ENCODE measurements at places on chromosomes 4 and X.

GRCh38 chr4:8493484-8493883, 52.9 kb downstream of the TRMT44 start:
- DNase-seq = no peak

DNA sequence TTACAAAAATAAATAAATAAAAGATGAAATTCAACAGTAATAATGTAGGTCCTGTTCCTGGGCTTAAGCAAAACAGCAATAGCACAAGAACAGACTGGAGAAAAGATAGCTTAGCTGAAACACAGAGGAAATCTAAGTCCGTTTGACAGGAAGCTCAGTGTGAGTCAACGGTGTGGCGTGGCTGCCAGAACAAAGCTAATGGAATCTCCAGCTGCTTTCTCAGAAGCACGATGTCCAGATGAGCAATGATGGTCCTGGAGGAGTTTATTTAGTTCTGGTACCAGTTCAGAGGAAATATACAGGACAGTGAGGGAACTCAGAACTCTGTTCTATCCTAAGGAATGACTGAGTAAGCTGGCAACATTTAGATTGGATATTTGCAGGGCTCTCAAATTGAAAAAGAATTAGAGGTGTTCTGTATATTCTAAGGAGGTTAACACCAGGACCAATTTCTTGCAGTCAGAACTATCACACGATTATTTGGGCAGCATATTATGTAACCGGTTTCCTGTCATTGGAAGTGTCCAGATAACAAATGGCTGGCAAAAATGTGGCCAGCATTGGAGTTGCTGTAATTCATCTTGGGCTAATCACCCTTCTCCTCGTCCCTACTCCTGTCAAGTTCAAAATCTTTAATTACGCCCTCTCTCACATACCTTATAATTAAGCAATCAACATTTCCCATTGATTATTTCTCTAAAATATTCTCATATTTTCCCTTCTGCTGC, 12.7 kb downstream of the GAB3 start:
- DNase-seq = no peak

DNA sequence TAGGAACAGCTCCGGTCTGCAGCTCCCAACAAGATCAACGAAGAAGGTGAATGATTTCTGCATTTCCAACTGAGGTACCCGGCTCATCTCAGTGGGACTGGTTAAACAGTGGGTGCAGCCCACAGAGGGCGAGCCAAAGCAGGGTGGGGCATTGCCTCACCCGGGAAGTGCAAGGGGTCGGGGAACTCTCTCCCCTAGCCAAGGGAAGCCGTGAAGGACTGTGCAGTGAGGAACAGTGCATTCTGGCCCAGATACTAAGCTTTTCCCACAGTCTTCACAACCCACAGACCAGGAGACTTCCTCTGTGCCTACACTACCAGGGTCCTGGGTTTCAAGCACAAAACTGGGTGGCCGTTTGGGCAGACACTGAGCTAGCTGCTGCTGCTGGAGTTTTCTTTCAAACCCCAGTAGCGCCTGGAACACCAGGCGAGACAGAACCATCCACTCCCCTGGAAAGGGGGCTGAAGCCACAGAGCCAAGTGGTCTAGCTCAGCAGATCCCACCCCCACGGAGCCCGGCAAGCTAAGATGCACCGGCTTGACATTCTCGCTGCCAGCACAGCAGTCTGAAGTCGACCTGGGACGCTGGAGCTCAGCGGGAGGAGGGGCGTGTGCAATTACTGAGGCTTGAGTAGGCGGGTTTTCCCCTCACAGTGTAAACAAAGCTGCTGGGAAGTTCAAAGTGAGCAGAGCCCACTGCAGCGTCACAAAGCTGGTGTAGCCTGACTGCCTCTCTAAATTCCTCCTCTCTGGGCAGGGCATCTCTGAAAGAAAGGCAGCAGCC, 84.6 kb downstream of the THOC2 start:
- peak; percentile 67 for DNase-seq

DNA sequence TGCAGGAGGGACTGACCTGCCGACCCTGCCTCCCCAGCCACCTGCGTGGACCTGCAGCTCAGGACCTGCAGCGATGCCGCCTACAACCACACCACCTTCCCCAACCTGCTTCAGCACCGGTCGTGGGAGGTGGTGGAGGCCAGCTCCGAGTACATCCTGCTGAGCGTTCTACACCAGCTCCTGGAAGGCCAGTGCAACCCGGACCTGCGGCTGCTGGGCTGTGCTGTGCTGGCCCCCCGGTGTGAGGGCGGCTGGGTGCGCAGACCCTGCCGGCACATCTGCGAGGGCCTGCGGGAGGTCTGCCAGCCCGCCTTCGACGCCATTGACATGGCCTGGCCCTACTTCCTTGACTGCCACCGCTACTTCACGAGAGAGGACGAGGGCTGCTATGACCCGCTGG, 8.5 kb downstream of the CPZ start:
- no peak for DNase-seq

GRCh38 chrX:136158685-136159084, 11.4 kb downstream of the FHL1 start:
- no peak for DNase-seq

DNA sequence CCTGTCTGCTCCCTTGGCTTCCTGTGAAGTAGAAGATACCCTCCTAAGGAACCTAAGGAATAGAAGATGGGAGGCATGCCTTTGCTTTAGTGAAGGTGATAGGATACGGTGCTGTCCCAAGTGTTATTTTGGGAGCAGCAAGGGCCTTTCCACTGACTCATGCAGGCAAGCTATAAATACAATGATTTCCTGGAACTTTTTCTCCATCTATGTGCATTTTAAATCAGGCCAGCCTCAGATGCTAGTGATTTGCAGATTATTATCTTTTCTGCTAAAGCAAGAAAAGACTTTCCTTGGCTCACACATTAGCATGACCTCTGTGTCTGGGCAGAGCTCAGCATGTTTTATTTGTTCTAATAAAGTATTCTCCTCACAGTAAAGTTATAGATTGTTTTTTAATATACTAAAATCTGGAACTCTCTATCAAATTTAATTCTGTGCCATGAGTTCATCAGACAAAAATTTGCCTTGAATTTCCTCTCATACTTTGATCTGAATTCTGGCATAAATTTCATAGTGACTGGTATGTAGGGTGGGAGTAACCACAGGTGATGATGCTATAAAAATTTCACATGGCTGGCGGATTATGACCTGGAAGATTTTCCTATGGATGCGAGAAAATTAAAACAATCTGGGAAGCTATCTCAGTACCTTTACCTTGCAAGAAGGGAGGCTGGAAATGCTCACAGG, 131.7 kb downstream of the REPS2 start:
- DNase-seq = no peak

- no peak for DNase-seq
Observed at GRCh38 chrX:148310426-148311165, 189.8 kb upstream of the AFF2 start.

DNA sequence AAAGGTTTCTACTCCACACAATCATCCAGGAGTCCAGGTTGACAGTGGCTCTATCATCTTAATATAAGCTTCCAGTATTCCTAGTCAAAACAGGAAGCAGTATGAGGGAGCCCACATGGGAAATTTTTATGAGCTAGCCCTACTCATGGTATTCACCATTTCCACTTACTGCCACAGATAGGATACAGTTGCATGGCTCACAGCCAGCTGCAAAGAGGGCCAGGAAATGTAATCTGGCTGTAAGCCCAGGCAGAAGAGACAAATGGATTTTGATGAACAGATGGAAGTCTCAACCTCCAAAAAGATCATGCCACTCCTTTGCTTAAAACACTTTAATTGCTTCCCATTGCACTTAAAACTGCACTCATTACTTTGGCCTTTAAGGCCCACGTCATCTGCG, 150.6 kb downstream of the ADAMTS3 start:
- DNase-seq = no peak

DNA sequence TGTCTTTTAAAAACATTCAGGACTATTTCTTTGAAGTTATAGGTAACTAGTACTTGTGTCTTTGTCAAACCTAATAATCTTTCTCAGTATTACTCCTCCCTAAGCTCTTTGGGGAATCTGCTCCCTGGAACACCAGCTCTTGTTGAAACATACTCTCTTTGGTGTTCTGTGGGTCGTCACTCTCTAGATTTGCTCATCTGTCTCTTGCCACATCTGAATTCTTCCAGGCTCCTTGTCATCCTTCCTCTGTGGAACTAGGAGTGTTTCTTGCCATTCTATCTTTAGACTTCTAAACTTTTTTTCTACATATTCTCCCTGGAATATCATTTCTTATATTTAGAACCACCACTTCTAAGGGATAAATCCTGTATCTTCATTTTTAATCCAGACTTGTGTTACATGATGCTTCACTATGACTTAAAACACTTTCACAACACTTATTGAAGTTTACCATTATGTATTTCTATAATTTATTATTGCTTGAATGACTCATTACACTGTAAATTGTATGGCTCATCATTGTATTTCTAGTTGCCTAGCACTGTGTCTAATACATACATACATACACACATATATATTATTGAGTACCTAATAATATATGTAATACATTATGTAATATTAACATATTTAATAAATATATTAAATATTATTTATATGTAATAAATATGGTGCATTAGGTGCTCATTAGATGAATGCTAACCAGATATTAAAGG, 186.1 kb downstream of the TMA16 start:
- DNase-seq = no peak

- no peak for DNase-seq
Observed at GRCh38 chrX:125651426-125651825, 331.8 kb downstream of the TEX13C start.

GRCh38 chrX:132716006-132716405, 227.2 kb upstream of the MBNL3 start:
- DNase-seq = no peak

GRCh38 chr4:145909281-145909715, 29.3 kb downstream of the ZNF827 start:
- DNase-seq = peak; percentile 76

- no peak for DNase-seq
Observed at GRCh38 chrX:4572691-4573090, 859.2 kb upstream of the PRKX start.

GRCh38 chr4:153259661-153260060, 55.4 kb downstream of the TRIM2 start:
- DNase-seq = no peak

GRCh38 chrX:56726605-56727004, 2.4 kb upstream of the NBDY start:
- DNase-seq = no peak

- no peak for DNase-seq
Observed at GRCh38 chrX:118825227-118825626, 1.6 kb downstream of the ZCCHC12 start.

- no peak for DNase-seq
Observed at GRCh38 chrX:131630534-131630933, 86.7 kb downstream of the OR13H1 start.

DNA sequence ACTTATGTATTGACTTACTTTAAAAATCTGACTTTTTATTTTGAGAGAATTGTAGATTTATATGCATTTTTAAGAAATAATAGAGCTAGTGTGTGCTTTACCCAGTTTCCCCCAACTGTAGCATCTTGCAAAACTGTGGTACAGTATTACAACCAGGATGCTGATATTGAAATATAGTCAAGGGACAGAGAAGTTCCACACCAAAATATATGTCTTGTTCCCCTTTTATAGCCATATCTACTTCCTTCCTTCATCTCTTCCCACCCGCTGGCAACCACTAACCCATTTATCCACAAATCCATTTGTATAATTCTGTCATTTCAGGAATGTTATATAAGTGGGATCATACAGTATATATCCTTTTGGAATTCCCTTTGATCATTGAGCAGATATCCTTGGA, 16.8 kb downstream of the KDM6A start:
- no peak for DNase-seq

- no peak for DNase-seq
Observed at GRCh38 chr4:139898293-139898692, 232.7 kb downstream of the MGST2 start.

GRCh38 chrX:101037231-101037630, 14.7 kb downstream of the TRMT2B start:
- DNase-seq = no peak

DNA sequence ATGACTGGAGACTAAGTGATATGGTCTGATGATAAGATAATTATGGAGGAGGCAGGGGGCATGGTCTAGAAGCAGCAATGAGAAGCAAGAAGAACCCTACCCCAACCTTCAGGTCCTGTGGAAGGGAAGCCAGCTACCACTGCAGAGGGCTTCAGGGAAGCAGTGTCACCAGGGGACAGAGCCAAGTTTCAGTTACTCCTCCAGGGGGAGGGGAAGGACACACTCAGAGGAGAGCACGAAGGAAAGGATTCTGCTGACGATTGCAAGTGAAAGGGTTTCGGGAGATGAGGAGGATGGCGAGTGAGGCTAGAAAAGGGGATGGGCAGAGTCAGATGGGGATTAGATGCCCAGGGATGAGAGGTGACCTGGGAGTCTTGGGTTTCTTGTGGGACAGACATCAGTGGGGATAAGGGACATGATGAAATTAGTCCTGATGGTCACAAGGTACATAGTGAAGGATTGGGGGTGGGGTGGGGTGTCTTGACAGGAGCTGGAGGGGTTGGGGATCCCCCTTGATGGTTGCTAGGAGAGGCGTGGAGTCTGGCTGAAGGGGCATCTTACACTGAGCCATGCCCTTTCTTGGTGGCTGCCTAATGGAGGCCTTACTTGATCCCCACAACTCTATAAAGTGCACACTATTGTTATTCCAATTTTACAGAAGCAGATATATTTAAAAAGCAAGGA, 45.4 kb downstream of the TIGD4 start:
- no peak for DNase-seq

- DNase-seq = no peak
Observed at GRCh38 chr4:1644891-1645657, 39.0 kb downstream of the FAM53A start.

DNA sequence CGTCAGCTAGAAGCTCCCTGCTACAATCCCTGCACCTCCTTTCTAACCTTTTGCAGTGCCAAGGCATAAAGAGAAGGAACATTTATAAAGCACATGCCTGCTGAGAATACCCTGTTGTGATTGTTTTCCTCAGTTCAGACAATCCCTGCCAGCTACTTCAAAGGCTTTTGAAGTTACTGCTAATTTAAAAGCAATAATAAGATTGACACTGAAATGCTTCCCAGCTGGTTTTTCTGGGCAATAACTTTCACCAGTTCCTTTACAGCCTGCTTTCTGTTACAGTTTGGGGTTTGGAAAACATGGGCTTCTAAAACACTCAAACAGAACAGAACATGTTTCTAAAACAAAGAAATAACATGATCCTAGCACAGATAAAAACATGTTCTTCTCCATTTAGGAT, 232.3 kb upstream of the CPEB2 start:
- DNase-seq = no peak

DNA sequence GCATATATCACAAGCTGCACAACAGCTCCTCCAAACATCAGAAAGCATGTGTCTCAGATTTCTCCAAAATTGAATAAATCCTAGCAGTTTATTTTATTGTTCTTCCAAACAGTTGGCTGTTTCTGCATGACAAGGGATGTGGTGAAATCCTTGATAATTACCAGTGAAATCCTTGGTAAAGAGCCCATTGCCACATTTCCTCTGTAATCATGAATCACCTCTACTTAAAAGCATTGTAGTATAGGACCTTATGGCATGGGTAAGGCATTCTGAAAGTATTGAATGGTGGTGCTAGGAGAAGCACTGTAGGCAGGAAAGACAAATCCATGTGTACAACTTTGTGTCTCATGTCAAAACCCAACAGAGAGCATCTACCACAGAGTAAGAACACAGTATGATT, 135.8 kb upstream of the NDST3 start:
- no peak for DNase-seq

GRCh38 chr4:45062935-45063545, 336.7 kb upstream of the GNPDA2 start:
- DNase-seq = no peak
